ENCODE measurements at places on chromosomes 2 and 18.

- no peak for DNase-seq
Observed at GRCh38 chr18:46668135-46668534, 11.1 kb upstream of the LOXHD1 start.

GRCh38 chr18:3554091-3554601 is 104.2 kb downstream of the TGIF1 start:
- DNase-seq: no peak

DNA sequence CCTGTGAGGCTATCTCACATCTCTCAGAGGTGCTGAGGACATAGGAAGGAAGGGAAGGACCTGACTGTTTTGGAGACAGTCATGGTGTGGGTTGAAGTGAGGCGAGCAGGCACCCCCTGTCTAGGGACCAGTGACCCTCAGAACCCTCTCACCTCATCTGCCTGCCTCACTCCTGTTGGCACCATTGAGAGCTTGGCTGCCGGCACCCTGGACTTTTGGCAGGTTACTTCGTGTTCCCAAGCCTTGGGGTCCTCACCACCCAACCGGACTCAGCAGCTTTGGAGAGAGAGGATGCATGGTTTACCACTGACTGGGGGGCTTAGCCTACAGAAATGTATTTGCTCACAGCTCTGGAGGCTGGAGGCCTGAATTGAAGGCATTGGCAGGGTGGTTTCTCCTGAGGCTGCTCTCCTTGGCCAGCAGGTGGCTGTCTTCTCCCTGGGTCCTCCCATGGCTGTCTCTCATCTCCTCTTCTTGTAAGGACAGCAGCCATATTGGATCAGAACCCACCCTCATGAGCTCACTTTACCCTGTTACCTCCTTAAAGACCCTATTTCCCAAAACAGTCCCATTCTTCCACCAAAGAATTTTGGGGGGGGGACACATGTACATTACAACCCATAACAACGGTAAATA is 142.0 kb downstream of the TSN start:
- no peak for DNase-seq

DNA sequence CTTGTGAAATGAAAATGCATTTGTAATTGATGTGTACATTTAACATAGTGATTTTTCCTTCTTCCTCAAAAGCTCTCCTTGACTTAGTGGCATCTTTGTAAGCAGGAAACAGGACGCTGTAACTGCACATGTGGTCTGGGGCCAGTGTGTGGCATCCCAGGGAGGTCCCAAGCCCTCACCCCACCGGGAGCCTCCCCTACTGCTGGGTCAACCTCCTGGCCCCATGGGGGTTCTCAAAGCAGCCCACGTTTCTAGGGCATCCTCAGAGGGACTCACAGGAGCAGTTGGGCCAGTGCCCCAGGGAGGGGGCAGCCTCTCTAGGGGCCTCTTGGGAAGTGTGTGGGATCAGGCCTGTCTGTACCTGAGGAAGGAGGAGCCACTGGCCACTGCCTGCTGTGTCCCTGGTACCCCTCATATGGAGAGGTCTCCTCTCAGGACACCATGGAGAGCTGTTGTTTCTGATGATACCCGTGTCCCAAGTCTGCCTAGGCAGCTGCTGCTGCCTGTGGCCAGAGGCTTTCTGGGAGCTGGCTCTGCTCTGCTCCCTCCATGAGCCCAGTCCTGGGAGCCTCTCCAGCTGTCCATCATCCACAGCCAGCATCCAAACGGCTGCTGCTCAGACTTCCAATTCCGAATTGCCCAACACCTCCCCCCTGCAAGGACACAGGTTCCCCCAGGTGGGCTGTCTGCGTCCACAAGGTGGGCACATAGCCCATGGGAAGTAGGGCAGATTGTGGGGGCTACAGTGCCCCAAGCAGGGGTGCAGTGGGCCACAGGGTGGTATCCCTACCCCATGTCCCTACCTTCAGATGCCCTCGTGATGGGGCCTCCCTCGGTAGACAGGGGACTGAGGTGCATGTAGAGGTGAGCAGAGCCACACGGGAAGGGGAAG is 13.4 kb downstream of the ARHGEF4 start:
- DNase-seq: no peak

DNA sequence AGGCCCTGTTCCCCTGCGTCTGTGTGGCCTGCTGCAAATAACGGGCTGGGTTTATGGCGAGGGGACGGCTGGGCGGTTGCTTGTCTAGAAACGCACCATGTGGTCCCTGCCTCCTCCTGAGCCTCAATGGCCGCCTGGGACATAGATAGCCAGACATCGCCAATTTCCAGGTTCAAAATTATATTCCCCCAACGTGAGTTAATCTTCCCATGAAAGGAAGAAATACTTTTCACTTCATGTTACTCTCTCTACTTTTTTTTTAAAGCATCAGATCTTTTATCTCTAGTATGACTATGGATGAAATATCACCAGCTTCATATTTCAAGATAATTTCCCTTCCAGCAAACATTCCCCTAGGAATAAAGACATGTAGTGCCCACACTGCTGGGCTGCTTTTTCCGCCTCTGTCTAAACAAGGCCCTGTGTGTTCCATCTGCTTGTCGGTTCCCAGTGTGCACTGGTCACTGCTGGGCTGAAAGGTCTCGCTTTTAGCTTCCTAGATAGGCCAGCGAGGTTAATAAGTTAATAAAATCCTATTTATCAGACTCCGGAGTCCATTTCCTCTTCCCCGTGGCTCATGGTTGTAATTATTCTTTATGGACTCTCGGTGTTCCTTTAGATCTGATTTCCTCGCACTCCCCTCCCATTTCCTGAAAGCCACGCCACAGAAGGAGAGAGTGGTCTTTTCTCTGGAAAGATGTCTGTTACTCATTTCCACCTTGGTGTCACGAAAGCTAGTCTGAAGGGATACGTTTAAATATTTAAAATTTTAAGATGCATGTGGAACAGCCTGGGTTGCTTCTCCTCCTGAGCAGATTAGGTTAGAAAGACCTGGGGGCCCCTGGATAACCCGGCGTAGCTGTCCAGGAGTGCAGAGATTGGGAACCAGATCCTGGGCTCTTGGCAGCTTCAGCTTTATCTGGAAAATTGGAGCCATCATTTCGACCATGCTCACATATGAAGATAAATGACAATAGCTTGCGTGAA is 196.6 kb upstream of the COPS8 start:
- DNase-seq: no peak

All from stimulated activated CD8-positive, alpha-beta memory T cell treated with anti-CD3 and anti-CD28 coated beads, Interleukin-15, amount 100 ng/mL, for 4 hours (primary cell).